Stimulated activated CD4-positive, alpha-beta T cell treated with anti-CD3 and anti-CD28 coated beads, Interleukin-1b, Interleukin-23, amount 100 ng/mL, for 1 hour (primary cell): ENCODE measurements at places on chromosomes 7 and 10.

GRCh38 chr10:133324857-133325260, 11.8 kb downstream of the CALY start:
- DNase-seq: no peak

DNA sequence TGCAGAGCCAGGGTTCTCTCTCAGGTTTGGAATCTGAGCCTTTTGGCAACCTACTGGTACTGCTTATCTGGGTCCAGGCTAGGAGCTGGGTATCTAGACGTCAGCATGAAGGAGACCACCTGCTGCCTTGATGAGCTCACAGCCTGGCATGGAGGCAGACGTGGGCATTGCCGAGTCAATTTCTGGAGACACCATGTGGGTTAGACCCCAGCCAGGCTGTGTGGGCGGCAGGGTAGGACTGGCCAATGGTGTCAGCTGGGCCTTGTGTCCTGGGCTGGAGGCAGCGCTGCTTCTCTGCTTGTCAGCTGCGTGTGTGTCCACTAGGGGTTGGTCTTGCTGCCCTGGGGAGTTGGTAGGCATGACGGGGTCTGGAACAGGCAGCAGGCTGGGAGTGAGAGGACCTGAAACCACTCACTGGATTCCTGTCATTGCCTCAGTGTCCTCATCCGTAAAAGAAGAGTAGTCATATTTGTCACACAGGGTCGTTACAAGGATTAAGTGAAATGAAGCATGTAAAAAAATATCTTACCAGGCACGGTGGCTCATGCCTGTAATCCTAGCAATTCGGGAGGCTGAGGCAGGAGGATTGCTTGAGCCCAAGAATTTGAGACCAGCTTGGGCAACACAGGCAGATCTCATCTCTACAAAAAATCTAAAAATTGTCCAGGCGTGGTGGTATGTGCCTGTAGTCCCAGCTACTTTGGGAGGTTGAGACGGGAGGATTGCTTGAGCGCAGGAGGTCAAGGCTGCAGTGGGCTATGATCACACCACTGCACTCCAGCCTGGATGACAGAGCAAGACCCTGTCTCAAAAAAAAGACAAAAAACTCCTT, 31.7 kb upstream of the ANKRD2 start:
- DNase-seq: no peak

DNA sequence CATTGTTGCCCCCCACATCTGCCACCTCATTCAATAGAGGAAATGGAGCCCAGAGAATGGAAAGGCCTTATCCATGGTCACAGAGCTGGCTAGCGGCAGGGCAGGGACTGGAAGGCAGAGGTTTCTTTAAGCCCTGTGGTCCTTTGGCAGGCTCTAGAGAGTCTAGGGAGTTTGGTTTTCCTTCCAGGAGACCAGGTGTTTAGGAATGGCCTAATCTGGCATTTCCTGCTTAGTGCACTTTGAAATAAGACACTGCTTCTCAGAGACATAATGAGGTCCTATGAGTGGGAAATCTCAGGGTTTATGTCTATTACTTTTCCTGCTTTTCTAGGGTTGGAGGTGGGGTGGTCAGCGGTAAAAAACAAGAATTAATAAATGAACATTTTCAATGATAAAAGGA, 6.1 kb downstream of the MARVELD1 start:
- DNase-seq: no peak

GRCh38 chr10:130857631-130858295, 453.8 kb downstream of the TCERG1L start:
- no peak for DNase-seq

- DNase-seq: no peak
Observed at GRCh38 chr7:143217806-143218205, 4.0 kb upstream of the TAS2R40 start.

DNA sequence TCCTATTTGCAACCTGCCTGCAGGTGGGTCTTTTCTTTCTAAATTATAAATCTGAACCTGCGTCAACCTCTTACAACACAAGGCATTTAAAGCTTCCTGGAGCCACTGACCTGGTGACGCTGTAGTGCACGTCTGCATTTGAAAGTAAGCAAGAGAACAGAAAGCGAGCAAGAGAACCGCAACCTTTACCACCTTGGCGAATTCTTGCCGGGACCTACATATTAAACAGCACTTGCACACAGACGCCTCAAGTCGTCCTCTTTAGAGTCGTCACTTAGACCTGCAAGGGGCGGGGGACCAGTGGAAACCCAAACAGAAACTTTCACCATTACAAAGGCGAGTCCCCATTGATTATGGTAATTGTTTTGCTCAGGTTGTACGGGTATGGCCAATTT, 9.5 kb downstream of the GLI3 start:
- DNase-seq: no peak

DNA sequence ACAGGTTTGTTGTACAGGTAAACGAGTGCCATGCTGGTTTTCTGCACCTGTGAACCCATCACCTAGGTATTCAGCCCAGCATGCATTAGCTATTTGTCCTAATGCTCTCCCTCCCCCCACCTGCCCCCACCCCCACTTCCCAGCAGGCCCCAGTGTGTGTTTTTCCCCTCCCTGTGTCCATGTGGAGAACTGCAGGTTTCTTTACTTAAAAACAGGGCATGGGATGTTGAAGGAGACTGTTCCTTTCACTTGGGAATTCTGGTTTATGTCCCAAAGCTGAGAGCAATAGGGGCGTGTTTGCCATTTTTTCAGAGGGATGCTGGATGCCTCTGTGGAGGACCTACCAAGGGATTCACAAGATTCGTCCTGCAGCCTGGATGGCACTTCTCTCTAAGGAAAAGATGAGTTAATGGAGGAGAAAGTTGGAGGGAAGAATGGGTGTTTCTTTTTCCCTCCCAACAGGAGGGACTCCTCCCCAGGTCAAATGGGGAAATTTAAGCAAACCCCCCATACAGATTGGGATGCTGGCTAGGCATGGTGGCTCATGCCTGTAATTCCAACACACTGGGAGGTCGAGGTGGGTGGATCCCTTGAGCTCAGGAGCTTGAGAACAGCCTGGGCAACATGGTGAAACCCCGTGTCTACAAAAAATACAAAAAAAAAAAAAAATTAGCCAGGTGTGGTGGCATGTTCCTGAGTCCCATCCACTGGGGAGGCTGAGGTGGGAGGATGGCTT, 136.0 kb downstream of the GALNT17 start:
- DNase-seq: no peak

- DNase-seq: no peak
Observed at GRCh38 chr7:134414109-134414508, 44.8 kb downstream of the AKR1B1 start.

- DNase-seq: no peak
Observed at GRCh38 chr7:100606313-100606712, 4.2 kb downstream of the PCOLCE start.

DNA sequence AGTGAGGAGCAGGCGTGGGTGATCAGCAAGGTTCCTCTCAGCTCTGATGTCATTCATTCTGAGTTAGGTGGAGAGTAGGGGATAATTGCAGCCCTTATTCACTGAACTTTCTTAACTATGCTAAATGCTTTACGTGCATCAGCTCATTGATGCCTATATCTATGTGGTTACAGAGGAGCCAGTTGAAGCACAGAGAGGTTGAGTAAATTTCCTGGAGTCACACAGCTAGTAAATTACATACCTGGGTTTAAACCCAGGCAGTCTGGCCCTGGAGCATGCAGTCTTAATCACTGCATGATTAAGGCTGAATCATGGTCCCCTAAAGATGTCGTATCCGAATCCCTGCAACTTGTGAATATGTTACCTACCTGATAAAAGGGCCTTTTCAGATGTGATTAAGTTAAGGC, 99.6 kb downstream of the GRK5 start:
- DNase-seq: no peak

DNA sequence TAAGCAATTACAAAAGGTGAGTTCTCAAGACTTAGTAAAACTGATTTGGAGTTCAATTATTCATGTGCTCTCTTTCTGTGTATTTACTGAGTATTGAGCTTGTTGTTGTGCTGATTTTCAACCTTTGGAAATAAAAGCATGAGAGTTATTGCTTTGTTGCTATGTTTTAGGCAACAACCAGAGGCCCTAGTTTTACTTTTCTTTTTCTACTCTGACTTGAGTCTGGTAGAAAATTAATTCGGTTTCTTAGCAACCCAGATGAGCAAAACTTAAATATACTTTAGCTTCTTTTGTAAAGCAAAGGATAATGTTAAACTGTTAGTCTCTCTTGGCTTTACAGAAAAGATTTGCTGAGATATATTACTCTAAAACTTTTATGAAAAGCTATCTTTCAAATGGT, 66.4 kb upstream of the SCIN start:
- no peak for DNase-seq

- DNase-seq: no peak
Observed at GRCh38 chr7:14403587-14403986, 414.1 kb upstream of the ETV1 start.

DNA sequence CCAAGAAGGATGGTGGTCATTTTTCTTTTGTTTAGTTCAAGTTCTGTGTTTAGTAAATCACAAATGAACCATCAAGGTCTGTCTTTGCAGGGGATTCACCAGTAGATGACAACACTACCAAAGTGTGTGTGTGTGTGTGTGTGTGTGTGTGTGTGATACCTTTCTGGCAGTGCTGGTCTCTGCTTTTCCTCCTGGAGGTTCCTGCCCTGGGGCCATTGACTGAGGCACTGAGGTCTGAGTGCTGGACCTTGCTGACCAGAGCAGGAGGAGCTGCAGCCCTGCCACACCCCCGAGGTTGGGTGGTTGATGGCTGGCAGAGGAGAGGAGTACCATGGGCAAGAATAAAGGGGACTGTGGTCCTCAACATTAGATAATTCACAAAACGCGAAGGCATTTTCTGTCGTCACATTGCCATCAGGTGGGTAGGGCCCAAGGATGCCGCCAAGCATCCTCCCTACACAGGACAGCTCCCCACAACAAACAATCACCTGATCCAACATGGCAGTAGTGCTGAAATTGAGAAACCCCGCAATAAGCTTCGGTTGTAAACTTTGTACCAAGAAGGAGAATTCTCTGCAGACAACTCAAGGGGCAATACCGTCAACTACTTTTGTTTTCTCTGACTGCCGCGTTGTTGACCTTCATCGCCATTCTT, 49.5 kb upstream of the PRSS58 start:
- no peak for DNase-seq

DNA sequence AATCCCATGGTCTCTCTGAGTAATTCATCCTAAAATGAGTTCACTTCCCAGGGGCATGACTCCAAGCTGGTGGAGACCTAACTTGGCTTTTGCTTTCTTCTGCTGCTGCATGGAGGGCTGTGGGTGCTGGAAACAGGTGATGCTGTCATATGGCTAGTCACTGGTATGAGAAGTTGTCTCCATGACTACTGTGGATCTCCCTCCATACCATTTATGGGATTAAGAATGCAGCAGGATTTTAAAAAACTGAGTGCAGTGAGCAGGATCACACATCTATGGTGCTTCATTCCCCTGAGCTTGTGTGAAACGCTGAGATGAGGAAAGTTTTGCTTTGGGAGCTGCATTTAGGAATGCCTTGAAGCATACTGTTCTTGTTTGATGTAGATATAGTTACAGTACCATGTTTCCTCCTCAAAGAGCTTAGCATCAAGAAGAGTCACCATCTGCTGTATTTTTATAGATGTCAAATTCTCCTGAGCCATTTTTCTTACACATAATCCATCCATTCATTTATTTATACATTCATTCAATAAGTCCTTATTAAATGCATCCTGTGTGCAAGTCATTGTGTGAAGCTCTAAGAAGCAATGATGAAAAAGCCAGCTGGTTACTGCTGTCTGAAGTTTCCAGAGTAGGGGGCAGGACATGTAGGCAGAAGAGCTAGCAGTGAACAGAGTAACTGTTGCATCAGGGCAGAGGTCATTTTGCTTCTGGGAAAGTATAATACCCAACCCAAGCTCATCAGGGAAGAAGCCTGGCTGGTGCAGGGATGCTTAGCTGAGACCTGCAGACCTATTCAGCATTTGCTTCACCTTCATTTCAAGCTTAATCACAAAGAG, 534.8 kb downstream of the AUTS2 start:
- DNase-seq: no peak
